ENCODE measurements at places on chromosomes 6 and 20.

GRCh38 chr20:35172434-35172806, 548 bp downstream of the PROCR start:
- no peak for DNase-seq

GRCh38 chr6:146850238-146850896, 251.6 kb downstream of the ADGB start:
- no peak for DNase-seq

- DNase-seq = no peak
Measured at GRCh38 chr20:44587035-44587980, 4.9 kb downstream of the PKIG start.

GRCh38 chr6:139308936-139309603, 17.3 kb upstream of the TXLNB start:
- no peak for DNase-seq

GRCh38 chr6:37517411-37517812, 17.7 kb upstream of the CCDC167 start:
- DNase-seq = peak; percentile 92

DNA sequence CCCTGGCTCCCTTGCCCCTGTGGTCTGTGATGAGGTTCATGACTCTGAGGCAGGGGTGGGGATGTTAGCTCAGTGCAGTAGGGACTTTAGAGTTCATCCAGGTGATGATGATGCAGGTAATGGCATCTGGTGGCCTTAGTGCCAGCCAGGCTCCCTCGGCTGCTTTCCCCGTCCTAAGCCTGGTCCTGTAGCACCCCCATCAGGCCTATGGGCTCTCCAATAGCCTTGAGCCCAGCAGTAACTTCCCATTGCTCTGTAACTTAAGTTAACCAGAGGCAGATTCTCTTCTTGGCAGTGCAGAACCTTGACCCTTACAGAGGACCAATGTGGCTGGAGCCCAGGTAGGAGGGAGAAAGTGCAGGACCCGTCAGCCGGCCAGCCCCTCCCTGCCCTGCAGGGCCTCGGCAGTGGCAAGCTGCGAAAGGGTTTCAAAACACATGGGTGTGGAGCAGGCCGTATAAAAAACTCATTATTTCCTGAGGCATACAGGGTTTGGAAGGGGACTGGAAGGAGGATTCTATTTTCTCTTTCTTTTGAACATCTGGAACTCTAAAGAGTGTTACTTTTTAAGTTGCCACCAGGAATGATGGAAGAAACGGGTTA, 406.9 kb downstream of the CDH26 start:
- no peak for DNase-seq

DNA sequence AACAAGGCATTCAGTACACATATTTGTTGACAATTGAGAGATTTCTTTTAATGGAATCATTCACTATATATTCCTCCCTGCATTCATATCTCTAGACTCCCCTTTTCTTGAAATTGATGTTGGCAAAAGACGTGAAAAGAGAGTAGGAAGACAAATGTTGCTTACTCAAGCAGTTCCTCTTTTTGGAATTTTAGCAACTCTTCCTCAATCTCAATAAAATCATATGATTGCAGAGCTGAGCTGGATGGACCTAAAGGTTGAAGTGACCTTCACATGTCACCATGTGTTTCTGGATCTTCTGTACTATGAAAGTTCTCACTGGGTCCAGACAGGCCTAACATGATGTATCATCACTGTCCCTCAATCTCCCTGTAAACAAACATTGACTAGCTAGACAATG, 18.6 kb downstream of the ADGRF1 start:
- DNase-seq = no peak

All from central memory CD4-positive, alpha-beta T cell (primary cell).